ENCODE measurements at places on chromosomes 7 and 10.

DNA sequence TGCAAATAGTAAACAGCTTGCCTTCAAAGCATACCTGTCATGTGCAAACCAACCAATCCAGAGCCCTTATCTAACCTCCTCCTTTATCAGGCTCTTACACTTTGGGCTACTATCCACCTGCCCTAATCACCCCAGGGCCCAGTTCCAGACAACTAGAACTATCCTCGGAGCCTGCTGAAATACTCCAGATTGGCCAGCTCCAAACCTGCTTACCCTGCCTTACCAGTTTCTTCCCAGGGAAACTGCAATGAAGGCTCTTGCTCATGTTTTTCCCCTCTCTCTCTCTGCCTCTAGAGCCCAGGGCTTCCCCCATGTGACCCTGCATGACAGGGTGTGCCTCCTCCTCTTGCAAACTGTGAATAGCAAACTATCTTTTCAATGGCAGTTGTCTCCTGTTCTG is 81.4 kb upstream of the CAPZA2 start:
- DNase-seq, result no peak

GRCh38 chr10:43122096-43122495 is 16.1 kb upstream of the CSGALNACT2 start:
- DNase-seq, result no peak

- DNase-seq, result no peak
Measured at GRCh38 chr7:18468795-18469194, 26.8 kb upstream of the HDAC9 start.

- DNase-seq, result no peak
Measured at GRCh38 chr10:72171175-72171630, 44.6 kb upstream of the ANAPC16 start.

DNA sequence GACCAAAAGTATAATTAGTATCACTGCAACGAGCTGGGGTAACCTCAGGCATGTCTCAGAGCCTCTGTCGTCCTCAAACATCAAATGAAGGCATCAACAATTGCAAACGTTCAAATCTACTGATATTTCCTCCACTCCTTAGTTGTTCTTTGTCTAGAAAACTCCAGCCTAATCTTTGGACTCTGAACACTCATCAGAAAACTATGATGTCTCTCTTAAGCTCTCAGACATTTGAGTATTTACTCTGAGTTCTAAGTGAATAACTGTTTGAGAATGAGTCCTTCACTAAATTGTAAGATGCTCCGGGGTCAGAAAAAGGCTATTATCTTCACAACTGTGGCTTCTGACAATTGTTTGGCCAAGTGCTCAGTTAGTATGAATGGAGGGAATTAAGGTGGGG is 536.4 kb downstream of the NRG3 start:
- DNase-seq, result no peak

GRCh38 chr10:17850501-17850900 is 41.4 kb downstream of the MRC1 start:
- DNase-seq, result no peak

- DNase-seq, result no peak
Measured at GRCh38 chr7:138460176-138460648, at the start of gene TRIM24. Gene TRIM24 (plus strand): TSS chr7:138460259. CDS start chr7:138460549, 290 bp downstream.

GRCh38 chr7:105305633-105306032 is 83.1 kb downstream of the SRPK2 start:
- no peak for DNase-seq

- DNase-seq, result no peak
Measured at GRCh38 chr10:61822781-61823230, 78.7 kb upstream of the ARID5B start.

GRCh38 chr7:35725280-35725680 is 30.3 kb upstream of the HERPUD2 start:
- peak; percentile 85 for DNase-seq

GRCh38 chr7:15662451-15662850 is 24.0 kb downstream of the MEOX2 start:
- no peak for DNase-seq

GRCh38 chr7:71521506-71521905 is 389.6 kb downstream of the GALNT17 start:
- DNase-seq, result no peak

GRCh38 chr10:107166403-107166802 is 1.9 kb upstream of the SORCS1 start:
- no peak for DNase-seq

Data from activated CD8-positive, alpha-beta memory T cell treated with anti-CD3 and anti-CD28 coated beads, Interleukin-2, amount 10 ng/mL, durations not matched to agents 7 days and 5 days (primary cell).